Foreskin keratinocyte (primary cell): ENCODE measurements at places on chromosomes 11 and 22. TPM values are rescaled to one million over a fixed set of nuclear protein-coding genes. Genes with fewer than 3 reads are reported as not detected.

STT3A gene
- polyA plus RNA-seq, result 103 and 113 TPM in 2 replicates

BCO2 gene
- 0.04 and 0.24 TPM in 2 replicates for polyA plus RNA-seq

TRIM68 gene
- 4.5 and 4.8 TPM in 2 replicates for polyA plus RNA-seq

SYT13 gene
- polyA plus RNA-seq, result not detected in 2 replicates

FEN1 gene
- polyA plus RNA-seq, result 64.5 and 79.3 TPM in 2 replicates

MMP7 gene
- 0.07 TPM in 1 of 2 replicates, not detected in the other for polyA plus RNA-seq

MUC15 gene
- 0.07 and 0.14 TPM in 2 replicates for polyA plus RNA-seq

TCN1 gene
- 0.16 TPM in 1 of 2 replicates, not detected in the other for polyA plus RNA-seq

NAA40 gene
- polyA plus RNA-seq, result 8.1 and 10.0 TPM in 2 replicates

LMNTD2 gene
- polyA plus RNA-seq, result 1.2 and 1.3 TPM in 2 replicates

TNKS1BP1 gene
- 135 and 154 TPM in 2 replicates for polyA plus RNA-seq

APOA4 gene
- not detected in 2 replicates for polyA plus RNA-seq

TMEM151A gene
- 0.02 and 0.04 TPM in 2 replicates for polyA plus RNA-seq

GRAP2 gene
- not detected in 2 replicates for polyA plus RNA-seq

SREBF2 gene
- polyA plus RNA-seq, result 57.6 and 62.4 TPM in 2 replicates

F2 gene
- 0.03 TPM in 1 of 2 replicates, not detected in the other for polyA plus RNA-seq

TBX1 gene
- polyA plus RNA-seq, result 0.51 and 1.3 TPM in 2 replicates

PHETA2 gene
- polyA plus RNA-seq, result 6.6 and 7.0 TPM in 2 replicates

ARHGAP42 gene
- 0.93 and 1.0 TPM in 2 replicates for polyA plus RNA-seq
